DMS79 (cell line): ENCODE measurements at places on chromosomes 4 and X.

DNA sequence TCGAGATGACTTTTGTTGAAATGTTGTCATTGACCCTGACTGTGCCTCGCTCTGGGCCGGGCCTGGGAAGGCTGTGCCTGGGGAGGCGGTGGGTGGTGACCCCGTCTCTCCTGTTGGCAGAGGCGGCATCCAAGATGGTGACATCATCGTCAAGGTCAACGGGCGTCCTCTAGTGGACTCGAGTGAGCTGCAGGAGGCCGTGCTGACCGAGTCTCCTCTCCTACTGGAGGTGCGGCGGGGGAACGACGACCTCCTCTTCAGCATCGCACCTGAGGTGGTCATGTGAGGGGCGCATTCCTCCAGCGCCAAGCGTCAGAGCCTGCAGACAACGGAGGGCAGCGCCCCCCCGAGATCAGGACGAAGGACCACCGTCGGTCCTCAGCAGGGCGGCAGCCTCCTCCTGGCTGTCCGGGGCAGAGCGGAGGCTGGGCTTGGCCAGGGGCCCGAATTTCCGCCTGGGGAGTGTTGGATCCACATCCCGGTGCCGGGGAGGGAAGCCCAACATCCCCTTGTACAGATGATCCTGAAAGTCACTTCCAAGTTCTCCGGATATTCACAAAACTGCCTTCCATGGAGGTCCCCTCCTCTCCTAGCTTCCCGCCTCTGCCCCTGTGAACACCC is 36.4 kb downstream of the HTRA3 start:
- DNase-seq = no peak

- DNase-seq = peak; percentile 16
These were observed 41.2 kb downstream of the SH3RF1 start for GRCh38 chr4:169229571-169230028.

DNA sequence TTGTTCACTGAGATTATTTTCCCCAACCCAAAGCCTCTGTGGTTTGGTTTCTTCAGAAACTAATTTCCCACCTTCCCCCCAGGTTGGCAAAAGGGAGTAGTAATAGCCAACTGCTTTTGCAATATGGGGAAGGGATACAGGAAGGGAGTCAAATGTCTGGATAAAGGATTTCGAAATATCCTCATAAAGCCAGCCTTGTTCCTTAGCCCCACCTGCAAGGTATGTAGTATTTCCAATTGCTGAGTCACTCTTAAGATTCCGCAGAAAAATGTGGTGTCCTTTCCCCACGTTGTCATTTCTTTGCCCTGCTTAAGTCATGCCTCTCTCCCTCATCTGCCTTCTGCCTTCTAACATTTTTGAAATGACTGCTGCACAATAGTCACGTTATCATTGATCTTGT is 138.8 kb upstream of the DCAF8L1 start:
- DNase-seq = no peak

- no peak for DNase-seq
These were observed 23.3 kb upstream of the ANXA5 start for GRCh38 chr4:121720109-121720508.

- no peak for DNase-seq
These were observed 175.9 kb downstream of the AFAP1 start for GRCh38 chr4:7763788-7764187.

DNA sequence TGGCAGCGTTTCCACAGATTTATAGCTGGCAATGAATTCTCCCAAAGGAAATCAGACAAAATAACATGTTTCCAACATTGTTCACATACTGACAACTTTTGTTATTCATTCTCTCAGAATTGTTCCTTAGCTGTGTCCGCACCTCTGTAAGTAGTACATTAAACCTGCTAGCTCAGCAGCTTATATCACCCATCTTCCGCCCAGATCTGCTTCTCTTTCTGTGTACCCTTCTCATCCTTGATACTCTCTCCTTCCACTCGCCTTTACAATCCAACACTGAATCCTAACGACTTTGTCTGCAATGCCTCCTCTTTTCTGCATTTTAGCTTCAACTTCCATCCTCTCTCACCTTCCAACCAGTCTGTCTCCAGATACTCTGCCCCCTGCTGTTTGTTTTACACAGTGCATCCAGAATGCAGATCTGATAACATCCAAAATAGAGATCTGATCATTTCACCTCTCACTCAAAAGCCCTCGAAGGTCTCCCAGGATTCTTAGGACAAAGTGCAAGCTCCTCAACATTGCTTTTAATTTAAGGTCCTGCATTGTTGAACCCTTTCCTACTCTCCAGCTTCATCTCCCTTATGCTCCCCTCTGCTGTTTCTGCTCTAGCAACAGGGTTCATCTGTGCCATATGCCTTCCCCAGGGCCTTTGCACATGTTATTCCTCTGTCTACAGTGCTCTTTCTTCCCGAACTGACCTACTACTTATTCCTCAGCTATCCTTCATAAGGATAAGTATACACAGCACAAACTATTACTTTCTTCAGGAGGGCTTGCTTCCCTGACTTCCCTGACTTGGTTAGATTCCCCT is 67.3 kb upstream of the VBP1 start:
- DNase-seq = no peak

DNA sequence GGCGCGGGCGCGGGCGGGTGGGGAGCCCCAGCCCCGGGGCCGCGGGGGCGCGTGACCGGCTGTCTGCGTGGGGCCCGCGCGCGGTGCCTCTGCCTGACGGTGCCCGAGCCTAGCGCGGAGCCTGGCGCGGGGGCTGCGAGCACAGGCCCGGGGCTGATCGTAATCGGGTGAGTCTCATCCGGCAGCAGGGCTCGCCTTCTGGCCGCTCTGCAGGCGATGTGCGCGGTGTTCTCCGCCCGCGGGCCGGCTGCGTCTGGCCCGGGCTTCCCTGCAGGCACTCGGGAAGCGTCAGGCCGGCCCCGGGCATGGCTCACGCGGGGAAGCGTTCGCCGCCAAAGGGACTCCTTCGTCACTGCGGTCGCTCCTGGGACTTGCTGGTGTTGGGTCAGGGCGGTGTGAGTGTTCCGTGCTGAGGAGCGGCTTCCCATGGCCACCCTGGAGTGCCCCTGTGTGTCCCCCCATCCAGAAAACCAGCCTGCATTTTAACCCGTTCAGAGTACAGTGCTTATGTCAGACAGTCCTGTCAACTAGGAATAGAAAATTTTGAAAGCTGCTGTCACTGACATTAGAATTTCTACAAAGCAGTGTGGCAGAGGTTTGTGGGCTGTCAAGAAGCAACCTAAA is 40.6 kb downstream of the FAM149A start:
- no peak for DNase-seq

DNA sequence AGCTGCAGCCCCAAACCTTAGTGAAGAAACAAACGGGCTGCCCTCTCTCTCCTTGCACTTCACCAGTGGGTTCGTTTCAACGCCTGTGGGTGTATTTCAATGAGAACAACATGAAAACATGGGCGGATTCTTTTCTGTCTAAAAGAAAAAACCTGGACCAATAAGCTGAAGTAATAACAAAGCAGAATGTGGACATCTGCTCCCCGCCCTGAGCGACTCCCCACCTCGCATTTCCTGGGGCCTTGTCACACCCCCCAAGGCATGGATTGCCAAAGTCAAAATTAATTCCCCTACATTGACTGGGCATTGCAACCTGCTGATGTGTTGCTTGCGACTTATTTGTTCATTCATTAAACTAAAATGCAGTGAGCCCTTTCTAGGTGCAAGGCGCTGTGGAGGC is 142.9 kb downstream of the BCOR start:
- no peak for DNase-seq
